ENCODE measurements at places on chromosomes 2 and 18.

GRCh38 chr2:191831410-191831994 is 15.4 kb downstream of the CAVIN2 start:
- no peak for DNase-seq

- no peak for DNase-seq
These were observed 137.7 kb upstream of the MMADHC start for GRCh38 chr2:149725234-149725633.

- DNase-seq, result no peak
These were observed 7.4 kb downstream of the EPC2 start for GRCh38 chr2:148651972-148652371.

GRCh38 chr18:47160256-47160655 is 10.0 kb upstream of the HDHD2 start:
- no peak for DNase-seq

- DNase-seq, result no peak
These were observed 354.9 kb upstream of the SALL3 start for GRCh38 chr18:78624646-78625279.
